DMS79 (cell line): ENCODE measurements at places on chromosomes 2 and 18.

- DNase-seq = no peak
These were observed 28.2 kb upstream of the LBH start for GRCh38 chr2:30203156-30203555.

GRCh38 chr18:47287911-47288585 lies 36.6 kb upstream of the SKOR2 start:
- DNase-seq = peak; percentile 25

- DNase-seq = no peak
These were observed 13.6 kb upstream of the GPR35 start for GRCh38 chr2:240611601-240612210.

DNA sequence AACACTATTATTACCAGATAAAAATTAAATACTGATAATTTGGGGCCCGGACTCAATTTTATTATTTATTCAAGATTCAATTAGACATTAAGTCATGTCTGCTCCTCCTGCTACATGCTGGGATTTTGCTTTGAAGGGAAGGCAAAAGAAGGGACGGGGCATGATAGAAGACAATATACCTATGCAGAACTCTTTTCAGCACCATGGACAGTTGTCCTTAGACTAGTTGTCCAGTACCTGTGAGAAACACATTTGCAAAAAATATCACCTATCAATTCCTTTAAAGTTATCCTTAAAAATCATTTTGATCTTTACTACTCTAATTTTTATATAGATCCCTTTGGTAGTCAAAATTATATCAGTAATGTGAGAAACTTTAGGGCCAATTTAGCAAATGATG lies 100.2 kb upstream of the SULT1C3 start:
- no peak for DNase-seq

DNA sequence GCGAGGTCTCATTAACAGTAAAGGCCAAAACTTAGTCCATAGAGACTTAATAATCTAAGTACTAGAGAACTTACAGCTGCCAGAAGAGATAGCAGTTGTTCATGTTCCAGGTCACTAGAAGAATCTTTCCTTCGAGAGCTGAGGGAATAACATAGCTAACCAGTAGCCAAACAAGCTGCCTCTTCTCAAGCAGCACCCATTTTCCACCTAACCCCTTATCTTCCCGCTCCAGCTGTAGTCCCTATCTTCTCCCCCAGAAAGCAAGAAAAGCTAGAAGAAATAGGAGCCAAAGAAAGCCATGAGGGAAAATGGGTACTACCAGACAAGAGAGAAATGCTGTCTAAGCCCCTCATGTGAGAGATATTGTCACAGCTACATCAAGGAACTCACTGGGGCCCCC lies 24.0 kb downstream of the SULT1C4 start:
- no peak for DNase-seq

DNA sequence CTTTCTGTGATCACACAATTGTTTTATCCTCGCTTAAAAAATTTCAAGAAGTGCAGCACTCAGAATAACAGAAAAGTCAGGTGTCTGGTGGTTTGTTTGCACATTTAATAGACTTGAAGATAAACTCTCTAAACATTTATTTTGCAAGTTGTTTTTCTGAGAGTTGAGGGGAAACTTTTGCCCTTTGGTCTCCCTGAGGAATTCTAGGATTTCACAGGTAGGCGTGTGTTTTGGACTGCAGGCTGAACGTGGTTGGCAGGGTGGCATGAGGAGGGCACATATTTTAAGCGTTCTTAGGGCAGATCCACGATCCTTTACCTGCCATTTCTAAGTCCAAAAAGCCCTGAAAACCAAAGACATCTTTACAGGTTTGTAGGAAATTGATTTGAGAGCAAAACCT lies 188.6 kb downstream of the NEDD4L start:
- DNase-seq = no peak

- DNase-seq = no peak
These were observed 30.0 kb upstream of the ERMN start for GRCh38 chr2:157355618-157356017.

DNA sequence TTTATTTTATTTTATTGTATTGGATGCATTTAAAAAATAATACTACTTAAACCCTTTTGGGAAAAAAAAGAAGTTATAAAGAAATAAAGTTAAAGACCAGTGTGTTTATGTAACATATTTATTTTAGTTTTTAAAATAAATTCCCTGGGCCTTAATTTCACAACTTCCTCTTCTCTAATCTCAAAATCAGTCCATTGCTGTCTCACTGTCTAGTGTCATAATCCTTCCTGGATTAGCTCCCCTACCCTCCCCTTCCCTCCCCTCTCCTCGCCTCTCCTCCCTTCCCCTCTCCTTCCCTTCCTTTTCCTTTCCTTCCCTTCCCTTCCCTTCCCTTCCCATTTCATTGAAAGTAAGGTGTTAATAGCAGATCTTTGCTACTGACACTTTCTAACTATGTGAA lies 40.3 kb upstream of the ZEB2 start:
- no peak for DNase-seq

DNA sequence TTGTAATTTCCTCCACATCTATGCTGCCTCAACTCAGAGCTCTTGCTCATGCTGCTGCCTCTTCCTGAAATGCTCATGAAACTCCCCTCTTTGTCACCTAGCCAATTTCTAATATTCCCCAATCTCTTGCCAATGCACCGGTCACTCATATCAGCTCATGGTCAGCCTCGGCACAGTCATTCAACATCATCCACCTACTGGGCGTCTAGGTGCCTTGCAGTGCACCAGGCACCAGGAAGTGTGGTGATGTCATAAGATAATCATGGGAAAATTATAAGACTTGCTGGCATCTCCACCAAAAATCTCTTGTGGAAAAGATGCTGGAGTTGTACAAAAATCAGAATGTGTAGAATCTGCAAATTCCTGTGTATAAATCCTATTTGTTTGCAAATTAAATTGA lies 52.6 kb upstream of the RAB27B start:
- no peak for DNase-seq

GRCh38 chr2:205930209-205930608 lies 155.8 kb downstream of the INO80D start:
- DNase-seq = no peak

DNA sequence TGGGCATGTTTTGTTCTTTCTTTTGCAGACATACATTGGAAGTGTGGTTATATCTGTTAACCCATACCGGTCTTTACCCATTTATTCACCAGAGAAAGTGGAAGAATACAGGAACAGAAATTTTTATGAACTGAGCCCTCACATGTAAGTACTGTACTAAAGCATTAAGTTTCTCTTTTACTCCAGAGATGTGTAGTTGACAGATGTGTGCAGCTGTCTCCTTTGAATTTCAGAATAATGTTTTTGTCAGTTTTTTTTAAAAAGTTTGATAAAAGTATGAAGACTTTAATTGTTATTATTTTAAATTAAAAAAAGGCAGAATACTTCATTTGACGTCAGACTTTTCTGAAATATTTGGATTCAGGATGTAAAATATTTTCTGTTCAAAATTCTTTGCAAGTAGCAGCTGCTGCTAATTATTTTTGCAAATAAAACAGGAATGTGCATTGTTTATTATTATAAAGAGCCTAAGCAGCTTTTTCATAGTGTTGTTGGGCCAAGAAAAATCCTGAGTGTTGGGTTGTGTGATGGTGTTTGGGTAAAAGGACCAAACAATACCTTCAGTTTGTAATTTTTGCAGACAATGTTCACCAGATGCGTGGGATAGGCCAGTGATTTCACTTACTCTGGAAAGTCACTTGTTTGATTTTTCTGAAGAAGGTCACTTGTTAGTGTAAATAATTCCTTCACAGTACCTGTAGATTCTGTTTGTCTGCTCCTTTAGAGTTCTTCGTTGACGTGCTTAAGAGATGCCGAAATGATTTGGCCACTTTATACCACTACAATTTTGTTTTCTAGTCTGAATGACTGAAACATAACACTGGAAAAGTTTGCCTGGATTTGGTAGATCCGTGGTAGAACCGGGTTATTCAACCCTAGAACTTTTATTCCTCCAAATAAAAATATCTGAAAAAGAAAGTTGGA lies 51.1 kb downstream of the MYO1B start:
- no peak for DNase-seq

- no peak for DNase-seq
These were observed 169.3 kb downstream of the SATB2 start for GRCh38 chr2:199288424-199288823.

- no peak for DNase-seq
These were observed 988.2 kb upstream of the CDH2 start for GRCh38 chr18:29164993-29165599.

DNA sequence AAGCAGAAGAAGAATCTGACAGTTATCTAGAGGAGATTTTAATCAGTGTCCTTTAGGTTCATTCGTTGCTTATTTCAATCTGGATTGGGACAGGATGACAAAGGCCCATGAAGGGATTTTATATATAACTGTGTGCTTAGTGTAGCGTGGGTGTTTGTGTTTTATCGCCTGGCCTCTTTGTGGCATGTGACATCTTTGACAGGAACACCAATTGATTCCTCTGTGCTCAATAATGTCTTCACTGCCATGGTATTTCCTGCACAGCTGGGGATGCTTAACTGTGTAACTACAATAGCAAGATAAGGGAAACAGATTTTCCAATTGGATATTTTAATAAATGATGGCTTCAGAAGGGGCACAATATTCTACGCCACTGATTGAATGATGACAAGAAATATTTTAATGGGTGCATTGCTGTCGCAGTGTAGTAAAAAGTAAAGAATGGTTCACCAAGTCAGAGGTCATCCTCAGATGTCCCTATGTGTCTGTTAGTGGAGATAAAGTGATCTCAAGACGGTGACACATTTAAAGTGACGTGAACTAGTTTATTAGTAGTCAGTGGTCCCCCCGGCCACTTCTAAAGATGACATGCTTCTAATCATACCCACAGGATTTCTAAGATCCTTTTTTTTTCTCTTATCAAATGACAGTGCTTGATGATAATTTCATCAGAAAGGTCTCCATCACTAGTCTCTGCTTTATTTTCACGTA lies 160.4 kb downstream of the AGAP1 start:
- DNase-seq = no peak

- DNase-seq = no peak
These were observed 8.1 kb upstream of the CCL20 start for GRCh38 chr2:227805578-227805977.

- no peak for DNase-seq
These were observed 101.5 kb downstream of the VAPA start for GRCh38 chr18:10015288-10015701.

DNA sequence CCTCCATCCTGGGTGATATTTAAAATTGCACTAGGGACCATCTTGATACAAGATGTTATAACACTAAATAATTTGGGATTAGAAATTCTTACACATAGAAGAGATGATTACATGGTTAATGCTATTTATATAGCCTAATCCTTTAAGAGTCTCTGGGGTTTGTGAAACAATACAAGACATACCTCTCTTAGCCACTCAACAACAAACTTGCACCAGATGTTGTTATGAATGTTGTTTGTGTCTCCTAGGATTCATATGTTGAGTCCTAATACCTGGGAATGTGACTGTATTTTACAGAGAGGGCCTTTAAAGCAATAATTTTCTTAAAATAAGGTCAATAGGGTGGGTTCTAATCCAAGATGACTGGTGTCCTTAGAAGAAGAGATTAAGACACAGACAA lies 678.3 kb downstream of the NYAP2 start:
- DNase-seq = no peak

DNA sequence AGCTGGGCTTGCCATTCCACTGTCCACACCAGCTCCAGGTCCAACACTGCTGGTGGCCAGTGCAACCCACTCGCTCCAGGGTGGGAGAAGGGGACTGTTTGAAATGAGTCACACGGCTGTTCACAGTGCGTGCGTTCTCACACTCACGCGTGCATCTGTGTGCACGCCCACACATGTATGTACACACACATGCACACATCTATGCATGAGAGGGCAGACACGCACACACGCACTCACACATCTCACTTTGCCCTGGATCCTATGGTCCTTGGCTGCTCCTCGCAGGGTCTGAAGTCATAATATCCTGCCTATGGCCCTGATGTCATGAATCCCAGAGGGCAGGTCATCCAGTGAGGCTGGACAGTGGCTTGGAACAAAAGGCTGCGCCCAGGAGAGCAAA lies 182.8 kb downstream of the EIPR1 start:
- no peak for DNase-seq

GRCh38 chr2:167122389-167122788 lies 234.1 kb downstream of the XIRP2 start:
- DNase-seq = no peak

DNA sequence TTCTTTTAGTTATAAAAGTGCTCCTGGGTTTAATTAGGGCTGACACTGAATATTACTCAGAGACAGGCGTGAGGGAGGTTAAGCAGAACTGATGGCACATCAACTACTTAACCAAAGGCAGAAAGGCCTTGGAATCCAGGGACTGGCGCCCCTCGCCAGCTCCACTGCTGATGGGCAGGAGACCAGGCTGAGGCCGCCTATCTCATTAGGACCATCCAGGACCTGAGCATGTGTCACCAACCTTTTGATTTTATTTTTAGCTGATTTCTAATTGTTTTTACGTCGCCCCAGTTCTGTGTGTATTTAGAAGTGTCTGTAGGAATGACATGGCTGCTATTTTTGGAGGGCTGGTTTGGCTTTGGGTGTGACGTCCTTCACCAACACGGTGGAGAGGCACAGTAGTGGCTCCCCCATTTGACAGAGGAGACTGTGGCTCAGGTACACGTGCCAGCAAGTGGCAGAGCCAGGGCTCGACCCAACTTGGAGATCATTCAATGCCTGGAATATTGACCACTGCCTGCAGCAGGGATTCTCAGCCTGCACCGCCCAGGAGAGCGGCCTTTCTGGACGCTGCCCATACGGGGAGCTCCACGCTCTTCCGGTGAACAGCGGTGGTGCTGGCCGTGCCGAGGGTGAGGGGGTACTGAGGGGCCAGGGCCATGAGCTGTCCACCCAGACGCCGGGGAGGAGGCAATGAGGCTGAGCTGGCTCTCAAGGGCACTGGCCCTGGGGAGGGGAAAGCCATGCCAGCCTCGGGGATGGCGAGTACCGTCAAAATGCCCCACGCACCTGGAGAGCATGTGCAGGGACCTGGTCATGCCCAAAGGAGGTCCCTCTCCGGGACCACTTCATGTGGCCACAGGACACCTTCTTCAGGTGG lies 205.7 kb downstream of the ASB1 start:
- no peak for DNase-seq

GRCh38 chr2:169478339-169478738 lies 955 bp upstream of the BBS5 start:
- DNase-seq = no peak

DNA sequence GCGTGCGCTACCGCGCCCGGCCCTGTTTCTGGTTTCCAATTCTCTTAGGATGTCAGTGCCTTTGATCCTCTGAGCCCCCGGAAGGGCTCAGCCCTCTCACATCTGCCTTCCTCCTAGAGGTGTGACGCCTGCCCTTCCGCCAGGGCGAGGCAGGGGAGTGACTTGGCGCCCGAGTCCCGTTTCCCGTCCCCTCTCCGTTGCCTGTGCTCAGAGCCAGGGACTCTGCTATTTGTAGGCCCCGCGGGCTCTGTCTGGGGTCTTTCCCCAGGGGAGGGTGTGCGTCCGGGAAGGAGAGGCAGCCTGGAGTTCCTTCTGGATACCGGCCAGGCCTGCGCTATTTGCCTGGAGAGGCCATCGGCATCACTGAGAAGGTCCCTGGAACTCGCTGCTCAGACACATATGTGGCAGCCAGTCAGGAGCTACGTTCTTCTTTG lies 103.7 kb upstream of the TAF1B start:
- no peak for DNase-seq
